ENCODE measurements at places on chromosomes 1 and 21. TPM values are rescaled to one million over a fixed set of nuclear protein-coding genes. Genes with fewer than 3 reads are reported as not detected.

- DNase-seq = no peak
These were observed 633.1 kb downstream of the AJAP1 start for GRCh38 chr1:5287178-5288150.

DNA sequence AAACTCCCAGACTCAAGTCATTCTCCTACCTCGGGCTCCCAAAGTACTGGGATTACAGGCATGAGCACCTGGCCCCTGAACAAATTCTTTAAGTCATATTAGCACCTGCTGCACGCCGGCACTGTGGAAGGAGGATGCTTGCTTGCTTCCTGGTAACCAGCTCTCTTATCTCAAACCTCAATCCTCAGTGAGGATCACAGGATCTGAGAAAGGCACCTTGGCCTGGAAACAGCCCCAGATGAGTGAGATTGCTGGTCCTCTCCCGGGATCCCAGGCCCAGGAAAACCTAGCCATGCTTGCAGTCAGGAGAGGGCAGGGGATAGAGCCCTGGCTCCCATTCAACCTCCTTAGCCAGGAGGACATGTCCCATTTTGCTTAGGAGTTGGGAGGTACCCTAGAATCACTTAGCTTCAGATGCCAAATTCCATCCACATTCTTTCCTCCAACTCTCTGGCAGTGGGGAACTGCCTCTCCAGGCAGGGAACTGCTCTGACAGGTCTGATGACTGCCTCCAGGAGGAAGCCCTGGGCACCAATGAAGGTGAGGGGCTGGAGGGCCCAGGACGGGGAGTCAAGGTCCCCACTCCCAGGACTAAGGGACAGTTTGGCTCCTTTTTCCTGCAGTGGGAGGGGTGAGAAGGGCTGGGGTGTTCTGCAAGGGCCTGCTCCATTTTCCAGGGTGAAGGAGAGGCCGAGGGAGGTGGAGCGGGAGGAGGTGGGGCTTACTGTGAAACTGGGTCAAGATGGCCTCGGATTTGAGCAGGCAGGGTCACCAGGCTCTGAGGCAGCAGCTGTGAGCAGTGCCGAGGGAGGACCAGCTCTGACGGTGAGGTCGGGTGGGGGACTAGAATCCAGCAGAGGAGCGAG lies 9.5 kb downstream of the GPR37L1 start:
- peak; percentile 76 for DNase-seq

DNA sequence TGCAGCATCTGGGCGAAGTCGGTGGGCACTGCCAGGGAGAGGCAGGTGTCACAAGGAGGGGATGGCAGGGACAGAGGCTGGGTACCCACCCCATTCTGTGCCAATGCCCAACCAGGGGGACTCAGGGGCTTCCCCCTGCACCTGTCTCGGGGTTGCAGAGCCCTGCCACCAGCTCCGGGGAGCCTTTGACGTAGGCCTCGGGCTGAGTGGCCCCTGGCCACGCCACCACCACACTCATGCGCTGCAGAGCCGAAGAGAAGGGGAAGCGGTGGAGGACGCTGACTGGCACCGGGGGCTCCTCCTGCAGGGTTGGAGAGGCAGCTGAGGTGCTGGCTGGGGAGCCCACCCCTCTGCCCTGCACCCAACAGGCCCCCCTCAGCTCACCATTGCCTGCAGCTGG lies 11.7 kb upstream of the MFAP2 start:
- DNase-seq = no peak

GRCh38 chr1:1974834-1975233 lies 28.8 kb downstream of the CFAP74 start:
- no peak for DNase-seq

DNA sequence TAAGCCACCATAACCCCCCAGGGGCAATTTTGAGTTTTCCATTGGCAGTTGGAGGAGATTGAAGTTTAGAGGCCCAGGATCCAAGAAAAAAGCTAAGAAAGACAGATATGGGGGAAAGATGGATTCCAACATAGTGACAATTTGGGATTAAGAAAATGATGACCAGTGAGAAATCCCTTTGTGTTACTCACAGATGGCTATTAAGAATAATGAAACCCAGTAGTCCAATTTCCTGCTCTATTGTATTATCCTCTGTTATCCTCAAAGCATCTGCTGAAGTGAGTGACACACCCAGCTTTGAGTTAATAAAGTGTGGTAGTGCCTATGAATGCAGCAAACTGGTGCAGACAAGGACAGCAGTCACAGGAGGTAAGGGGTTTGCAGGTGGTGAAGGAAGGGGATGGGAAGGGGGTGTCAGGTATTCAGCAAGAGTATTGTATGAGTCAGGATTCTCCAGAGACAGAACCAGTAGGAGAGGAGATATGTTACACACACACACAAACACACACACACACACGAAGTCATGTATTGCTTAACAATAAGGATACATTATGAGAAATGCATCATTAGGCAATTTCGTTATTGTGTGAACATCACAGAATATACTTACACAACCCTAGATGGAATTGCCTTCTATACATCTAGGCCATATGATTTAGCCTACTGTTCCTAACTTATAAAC lies 112.4 kb upstream of the VANGL1 start:
- DNase-seq = no peak

DNA sequence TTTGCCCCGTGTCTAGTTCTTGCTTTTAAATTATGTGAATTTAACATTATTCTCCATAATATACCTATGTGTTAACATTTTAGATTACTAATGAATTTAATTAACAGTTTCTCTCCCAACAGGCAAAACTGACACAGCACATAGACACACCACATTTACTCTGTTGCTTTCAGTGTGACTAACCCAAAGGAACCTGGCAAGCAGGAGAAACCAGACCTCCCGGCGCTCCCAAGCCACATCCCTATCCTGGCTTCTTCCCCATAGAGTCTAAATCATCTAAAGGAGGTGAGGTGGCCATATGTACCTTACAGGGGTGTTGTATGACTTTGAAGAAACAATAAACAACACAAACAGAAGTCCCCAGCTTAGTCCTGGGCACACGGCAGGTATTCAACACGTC lies 69.2 kb downstream of the CAPZB start:
- no peak for DNase-seq

DNA sequence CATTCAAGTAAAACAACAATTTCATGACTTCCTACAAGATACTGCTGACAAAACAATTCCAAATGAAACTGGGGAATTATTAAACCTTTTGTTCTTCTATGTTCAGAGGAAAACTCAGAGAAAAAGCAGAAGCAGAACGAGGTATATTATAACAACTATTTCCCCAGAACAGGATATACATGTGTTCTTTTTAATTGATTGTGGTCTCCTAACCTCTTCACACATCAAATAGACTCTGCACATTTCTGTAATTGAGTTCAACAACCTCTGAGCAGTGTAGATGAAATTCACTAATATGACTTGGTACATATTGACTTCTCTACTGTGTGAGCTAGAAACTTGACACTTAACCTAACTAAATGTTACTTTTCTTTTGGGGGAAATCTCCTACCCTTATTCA lies 584.2 kb downstream of the NEGR1 start:
- no peak for DNase-seq

DNA sequence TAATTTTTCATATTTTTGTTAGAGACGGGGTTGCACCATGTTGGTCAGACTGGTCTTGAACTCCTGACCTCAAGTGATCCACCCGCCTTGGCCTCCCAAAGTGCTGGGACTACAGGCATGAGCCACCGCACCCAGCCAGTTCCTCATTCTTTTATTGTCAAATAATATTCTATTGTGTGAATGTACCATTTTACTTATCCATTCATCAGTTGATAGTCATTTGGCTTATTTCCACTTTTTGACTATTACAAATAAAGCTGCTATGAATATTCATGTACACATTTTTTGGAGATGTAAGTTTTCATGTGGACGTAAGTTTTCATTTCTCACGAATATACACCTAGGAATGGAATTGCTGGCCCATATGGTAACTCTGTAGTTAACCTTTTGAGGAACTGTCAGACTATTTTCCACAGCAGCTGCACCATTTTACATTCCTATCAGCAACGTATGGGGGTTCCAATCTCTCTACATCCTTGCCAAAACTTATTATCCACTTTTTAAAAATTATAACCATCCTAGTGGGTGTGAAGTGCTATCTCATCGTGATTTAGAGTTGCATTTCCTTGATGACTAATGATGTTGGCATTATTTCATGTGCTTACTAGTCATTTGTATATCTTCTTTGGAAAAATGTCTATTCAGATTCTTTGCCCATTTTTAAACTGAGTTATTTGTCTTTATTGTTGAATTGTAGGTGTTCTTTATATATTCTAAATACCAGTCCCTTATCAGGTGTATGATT lies 12.7 kb downstream of the PACC1 start:
- DNase-seq = no peak

DNA sequence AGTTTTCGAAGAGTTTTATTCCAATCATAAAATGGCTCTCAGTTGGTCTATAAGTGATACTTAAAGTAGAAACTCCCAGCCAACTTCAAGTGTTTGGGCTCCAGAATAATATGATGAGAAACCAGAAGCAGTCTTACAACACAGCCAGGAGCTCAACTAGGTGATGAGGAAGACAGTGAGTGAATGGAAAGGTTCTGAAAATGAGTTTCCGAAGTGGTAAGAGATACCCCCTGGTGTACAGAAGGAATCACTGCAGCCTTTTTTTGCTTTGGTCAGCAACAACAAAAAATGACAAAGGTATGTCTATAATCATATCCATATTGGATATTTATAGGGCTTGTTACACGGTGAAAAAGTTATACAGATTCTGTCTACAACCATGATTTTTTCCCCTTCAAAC lies 16.5 kb downstream of the KRTAP19-1 start:
- DNase-seq = no peak

- no peak for DNase-seq
These were observed 220.7 kb downstream of the LTN1 start for GRCh38 chr21:28771790-28772501.

COL6A2 gene
- 444 TPM for total RNA-seq

PPIAL4G gene
- total RNA-seq = not detected

CYP4A11 gene
- 2.2 TPM for total RNA-seq

GRCh38 chr1:54353959-54354358 lies 52.2 kb downstream of the SSBP3 start:
- DNase-seq = no peak

C1orf94 gene
- not detected for total RNA-seq

- no peak for DNase-seq
These were observed 1.8 kb downstream of the SPRR1B start for GRCh38 chr1:153032677-153033308.

- DNase-seq = no peak
These were observed 883 bp downstream of the SLC66A1 start for GRCh38 chr1:19312782-19313635.

KIF14 gene
- 2.2 TPM for total RNA-seq

GLUL gene
- total RNA-seq = 1,958 TPM

DNA sequence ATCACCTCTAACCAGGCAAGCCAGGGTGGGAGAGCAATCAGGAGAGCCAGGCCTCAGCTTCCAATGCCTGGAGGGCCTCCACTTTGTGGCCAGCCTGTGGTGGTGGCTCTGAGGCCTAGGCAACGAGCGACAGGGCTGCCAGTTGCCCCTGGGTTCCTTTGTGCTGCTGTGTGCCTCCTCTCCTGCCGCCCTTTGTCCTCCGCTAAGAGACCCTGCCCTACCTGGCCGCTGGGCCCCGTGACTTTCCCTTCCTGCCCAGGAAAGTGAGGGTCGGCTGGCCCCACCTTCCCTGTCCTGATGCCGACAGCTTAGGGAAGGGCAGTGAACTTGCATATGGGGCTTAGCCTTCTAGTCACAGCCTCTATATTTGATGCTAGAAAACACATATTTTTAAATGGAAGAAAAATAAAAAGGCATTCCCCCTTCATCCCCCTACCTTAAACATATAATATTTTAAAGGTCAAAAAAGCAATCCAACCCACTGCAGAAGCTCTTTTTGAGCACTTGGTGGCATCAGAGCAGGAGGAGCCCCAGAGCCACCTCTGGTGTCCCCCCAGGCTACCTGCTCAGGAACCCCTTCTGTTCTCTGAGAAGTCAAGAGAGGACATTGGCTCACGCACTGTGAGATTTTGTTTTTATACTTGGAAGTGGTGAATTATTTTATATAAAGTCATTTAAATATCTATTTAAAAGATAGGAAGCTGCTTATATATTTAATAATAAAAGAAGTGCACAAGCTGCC lies 19.8 kb downstream of the CSF1 start:
- no peak for DNase-seq

DNA sequence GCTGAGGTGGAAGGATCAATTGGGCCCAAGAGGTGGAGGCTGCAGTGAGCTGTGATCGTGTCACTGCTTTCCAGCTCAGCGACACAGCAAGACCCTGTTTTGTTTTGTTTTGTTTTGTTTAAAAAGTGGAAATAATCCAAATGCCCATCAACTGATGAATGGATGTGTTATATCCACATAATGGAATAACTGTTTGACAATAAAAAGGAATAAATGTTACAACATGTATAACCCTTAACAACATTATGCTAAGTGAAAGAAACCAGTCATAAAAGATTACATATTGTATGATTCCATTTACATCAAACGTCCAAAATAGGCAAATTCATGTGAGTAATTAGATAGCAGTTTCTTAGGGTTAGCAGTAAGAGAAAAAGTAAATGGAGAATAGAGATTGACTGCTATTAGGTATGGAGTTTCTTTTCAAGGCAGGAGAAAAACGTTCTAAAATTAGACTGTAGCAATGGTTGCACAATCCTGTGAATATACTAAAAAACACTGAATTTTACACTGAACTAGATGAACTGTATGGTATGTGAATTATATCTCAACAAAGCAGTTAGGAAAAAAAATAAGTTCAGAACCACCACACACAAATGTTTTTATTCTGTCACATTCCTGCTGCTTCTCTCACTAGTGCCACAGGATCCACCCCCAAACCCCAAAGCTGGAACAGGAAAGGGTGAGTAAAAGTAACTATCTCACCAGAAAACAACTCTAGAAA lies 15.7 kb downstream of the FOXJ3 start:
- DNase-seq = no peak

- DNase-seq = no peak
These were observed 14.6 kb downstream of the SYF2 start for GRCh38 chr1:25217598-25218232.

RPS27 gene
- total RNA-seq = 1,583 TPM

DNA sequence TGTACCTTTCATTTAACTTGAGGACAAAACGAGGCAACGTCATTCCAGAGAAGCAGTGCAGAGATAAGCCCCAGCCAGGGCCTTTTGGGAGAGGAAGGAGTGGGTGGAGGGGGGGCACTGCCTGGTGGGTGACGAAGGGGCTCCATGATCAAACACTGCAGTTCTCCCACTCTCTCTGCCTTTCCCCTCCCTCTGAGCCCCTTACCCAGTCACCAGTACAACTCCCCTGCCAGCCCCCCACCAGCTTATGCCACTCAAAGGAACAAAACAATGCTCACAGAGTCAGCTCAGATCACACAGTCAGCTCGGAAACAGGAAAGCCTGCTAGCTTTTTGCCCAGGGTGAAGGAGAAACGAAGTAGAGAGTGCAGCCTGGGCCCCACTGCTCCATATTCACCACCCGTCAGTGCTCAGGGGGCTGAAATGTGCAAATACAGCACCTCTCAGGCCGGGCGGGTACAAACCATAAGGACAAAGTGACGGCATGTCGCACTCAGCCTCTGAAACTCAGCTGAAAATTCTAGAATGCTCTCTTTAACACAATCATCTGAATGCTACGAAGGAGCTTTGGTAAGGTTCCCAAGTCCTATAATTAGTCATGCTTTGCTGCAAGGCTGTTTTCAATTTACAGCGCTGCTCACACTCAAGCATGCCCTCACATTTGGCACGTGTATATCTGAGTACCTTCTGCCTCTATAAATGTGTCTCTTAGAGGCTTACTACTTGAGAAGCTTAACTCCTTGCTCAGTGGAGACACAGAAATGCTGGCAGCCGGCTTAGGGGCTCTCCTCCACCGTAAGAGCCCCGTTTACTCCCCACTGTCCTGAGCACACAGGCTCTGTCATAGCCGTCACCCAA lies 65.8 kb upstream of the RAB4A start:
- no peak for DNase-seq
